ENCODE measurements at places on chromosomes 16 and 17. TPM values are rescaled to one million over a fixed set of nuclear protein-coding genes. Genes with fewer than 3 reads are reported as not detected.

DNA sequence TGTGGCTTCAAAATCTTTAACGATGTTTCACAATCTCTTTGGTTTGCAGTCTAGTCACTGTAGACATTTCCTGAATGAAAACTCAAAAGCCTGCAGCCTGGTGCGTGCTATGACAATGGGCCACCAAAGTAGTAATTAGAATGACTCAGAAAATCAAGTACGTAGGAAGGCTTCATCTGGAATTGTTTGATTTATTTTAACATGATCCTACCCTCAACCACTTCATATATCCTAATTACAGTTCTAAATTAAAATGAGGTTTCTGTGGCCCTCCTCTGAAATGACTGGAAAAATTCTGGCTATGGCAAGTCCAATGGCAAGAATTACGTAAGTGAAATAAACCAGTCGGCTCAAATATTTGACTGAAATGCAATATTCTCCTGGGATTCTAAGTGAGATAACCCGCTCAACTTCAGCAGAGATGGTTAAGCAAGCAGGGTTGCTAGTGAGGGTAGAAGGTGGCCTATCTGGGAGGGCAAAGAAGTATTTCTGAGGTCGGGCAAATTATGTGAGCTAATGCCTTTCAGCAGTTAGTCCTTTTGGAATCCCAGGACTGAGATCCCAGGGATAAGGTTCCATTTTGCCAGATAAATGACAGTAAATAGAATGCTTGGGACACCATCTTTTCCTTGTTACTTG, 145.6 kb upstream of the MYOCD start:
- peak; percentile 55 for DNase-seq

DNA sequence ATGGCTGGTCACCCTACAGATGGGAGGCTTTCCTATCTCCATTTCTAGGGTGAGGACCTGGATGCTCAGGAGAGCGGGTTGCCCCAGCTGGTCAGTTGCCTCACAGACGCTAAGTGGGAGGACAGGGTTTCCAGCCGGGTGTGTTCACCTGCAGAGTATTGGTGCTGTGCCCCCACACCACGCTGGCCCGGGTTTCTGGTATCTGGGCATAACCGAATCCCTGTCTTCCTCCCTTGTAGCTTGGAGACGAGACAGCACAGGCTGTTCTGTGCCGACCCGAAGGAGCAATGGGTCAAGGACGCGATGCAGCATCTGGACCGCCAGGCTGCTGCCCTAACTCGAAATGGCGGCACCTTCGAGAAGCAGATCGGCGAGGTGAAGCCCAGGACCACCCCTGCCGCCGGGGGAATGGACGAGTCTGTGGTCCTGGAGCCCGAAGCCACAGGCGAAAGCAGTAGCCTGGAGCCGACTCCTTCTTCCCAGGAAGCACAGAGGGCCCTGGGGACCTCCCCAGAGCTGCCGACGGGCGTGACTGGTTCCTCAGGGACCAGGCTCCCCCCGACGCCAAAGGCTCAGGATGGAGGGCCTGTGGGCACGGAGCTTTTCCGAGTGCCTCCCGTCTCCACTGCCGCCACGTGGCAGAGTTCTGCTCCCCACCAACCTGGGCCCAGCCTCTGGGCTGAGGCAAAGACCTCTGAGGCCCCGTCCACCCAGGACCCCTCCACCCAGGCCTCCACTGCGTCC, 9.7 kb downstream of the CX3CL1 start:
- no peak for DNase-seq

- no peak for DNase-seq
Observed at GRCh38 chr16:17277981-17278381, 192.8 kb downstream of the XYLT1 start.

RNF135 gene
- 8.2 TPM for total RNA-seq

- no peak for DNase-seq
Observed at GRCh38 chr17:1074886-1075605, 78.1 kb downstream of the TIMM22 start.

- peak; percentile 86 for DNase-seq
Observed at GRCh38 chr16:89167425-89167941, 4.1 kb upstream of the CDH15 start.

EVI2B gene
- 0.92 TPM for total RNA-seq

DNA sequence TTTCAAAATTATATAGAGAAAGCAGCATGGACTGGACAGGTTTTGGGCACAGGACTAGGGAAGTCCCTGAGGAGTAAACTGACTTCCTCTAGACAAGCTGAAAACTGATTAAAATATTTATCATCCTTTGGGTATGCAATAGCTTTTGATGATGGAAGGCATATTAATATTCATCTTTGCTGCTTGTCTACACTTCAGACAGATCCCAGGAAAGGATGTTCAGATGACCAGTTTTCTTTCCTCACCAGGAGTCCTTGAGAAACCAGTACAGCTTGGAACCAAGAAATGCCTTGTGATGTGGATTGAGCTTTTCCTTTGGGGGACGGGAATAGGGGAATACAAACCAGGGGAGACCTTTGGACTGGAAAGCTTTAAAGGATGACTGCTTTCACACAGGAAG, 195.5 kb downstream of the FTO start:
- DNase-seq: peak; percentile 65

DNAH3 gene
- total RNA-seq: 0.02 TPM

RNF157 gene
- 0.56 TPM for total RNA-seq

CEMP1 gene
- not detected for total RNA-seq

- DNase-seq: no peak
Observed at GRCh38 chr16:63947022-63947421, 1174.8 kb downstream of the CDH11 start.

TCAP gene
- total RNA-seq: 0.54 TPM

GRCh38 chr17:77140166-77140877, 447 bp upstream of the SEC14L1 start:
- DNase-seq: peak; percentile 99

DNA sequence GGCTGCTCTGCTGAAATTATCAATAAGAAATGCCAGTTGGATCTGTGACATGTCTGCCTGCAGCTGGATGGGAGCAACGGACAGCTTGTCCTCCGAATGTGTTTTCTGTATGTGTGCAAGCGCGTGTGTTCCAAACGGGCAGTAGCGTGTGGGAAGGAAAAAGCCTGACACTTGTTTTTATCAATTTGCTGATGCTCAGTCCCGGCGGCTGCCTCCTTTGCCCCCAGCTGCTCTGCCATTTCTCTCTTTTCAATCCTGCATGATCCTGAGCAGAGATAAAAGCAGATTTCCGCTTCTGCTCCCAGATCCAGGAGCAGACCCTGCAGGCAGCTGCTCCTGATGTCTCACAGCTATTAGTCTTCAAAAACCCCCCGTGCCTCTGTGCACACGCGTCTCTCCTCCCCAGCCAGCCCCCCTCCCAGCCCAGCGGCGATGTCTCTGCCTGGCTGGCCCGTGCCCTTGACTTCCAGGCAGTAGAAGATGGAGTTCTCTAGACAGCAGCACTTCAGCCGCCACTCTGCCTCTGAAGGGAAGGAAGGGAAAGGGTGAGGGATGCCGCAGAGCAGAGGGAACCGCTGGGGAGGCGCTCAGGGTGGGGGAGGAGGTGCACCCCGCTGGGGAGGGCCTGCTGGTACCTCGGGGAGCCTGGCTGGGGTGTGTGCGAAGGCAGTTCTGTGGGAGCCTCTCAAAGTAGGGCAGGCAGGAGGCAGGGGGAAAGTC, 4.1 kb downstream of the PRCD start:
- DNase-seq: no peak

DNA sequence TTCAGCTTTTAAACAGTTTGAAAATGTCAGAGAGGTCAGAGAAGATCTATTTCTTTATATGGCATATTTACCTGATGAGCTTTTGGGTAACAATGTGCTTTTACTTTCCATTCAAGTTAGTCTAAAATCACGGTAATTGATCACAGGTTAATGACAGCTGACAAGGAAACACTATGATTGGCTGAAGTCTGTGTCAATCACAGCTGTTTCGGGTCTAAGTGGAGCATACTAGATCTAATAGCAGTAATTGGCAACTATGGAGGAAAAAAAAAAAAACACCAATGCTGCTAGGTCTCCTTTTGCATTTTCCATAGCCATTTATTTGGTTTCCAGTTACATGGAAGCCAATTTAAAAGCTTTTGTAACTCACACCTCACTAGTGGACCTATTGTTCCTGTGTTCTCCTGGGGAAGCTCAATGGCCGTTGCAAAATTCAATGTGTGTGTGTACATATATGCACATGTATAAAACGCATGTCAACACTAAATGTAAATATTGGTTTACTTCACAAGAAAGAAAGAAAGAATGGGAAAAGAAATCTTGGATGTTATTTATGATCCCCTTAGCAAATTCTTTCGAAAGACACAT, 568.3 kb upstream of the ZFHX3 start:
- DNase-seq: no peak

- DNase-seq: no peak
Observed at GRCh38 chr16:79838496-79839259, 238.1 kb upstream of the MAF start.

DNA sequence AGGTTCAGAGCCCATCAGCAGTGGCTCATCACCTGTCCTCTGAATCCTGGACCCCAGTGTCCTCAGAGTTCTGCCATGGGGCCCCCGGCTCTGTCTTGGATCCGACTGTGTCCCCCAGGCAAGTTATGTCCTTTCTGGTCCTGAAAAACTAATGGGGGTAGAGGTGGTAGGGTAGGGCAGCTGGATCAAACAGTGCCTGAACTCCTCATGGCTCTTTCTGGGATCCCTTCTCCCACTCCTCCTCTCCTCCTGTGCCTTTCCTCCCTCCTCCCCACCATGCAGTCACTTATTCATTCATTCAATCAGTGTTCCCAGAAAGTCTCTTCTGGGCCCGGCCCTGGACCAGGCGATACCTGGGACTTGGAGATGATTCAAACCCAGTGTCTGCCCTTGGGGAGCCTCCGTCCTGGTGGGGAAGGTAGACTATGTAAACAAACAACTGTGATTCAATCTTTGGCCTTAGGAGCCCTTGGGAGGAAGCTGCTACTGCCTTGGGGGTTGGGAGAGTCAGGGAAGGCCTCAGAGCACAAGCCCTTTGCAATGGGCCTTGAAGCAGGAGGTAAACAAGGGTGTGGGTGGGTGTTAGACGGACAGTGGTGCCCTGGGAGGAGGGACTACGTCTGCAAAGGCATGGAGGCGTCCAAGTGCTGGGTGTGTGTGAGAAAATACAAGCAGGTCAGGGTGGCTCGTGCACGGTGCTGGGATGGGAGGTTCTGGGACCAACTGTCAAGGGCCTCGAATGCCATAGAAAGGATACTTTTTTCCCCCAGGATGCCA, 6.4 kb upstream of the FAM83G start:
- DNase-seq: no peak

- no peak for DNase-seq
Observed at GRCh38 chr16:72620348-72620747, 427.6 kb downstream of the ZFHX3 start.

CD68 gene
- 1.6 TPM for total RNA-seq

GRCh38 chr17:62631086-62631935, 3.8 kb downstream of the MRC2 start:
- DNase-seq: no peak
